Lower lobe of right lung (tissue), 2 donors: ENCODE measurements at places on chromosomes 16 and 17. TPM values are rescaled to one million over a fixed set of nuclear protein-coding genes. Genes with fewer than 3 reads are reported as not detected.
A peak's percentile ranks its signal among the peaks of the same experiment; 100 is the strongest.

ATXN1L gene
- total RNA-seq, result 29.7 TPM

C1QL1 gene
- total RNA-seq, result not detected

AGRP gene
- total RNA-seq, result 8.5 TPM

ANKRD40CL gene
- total RNA-seq, result not detected

FA2H gene
- total RNA-seq, result 2.5 TPM

PLCG2 gene
- 47.7 TPM for total RNA-seq

CFAP119 gene
- 11.1 TPM for total RNA-seq

WNT3 gene
- total RNA-seq, result 2.2 TPM

FAM171A2 gene
- total RNA-seq, result 1.2 TPM

CDH8 gene
- total RNA-seq, result 0.71 TPM

G6PC1 gene
- total RNA-seq, result not detected

QPRT gene
- total RNA-seq, result 11.0 TPM

DNA sequence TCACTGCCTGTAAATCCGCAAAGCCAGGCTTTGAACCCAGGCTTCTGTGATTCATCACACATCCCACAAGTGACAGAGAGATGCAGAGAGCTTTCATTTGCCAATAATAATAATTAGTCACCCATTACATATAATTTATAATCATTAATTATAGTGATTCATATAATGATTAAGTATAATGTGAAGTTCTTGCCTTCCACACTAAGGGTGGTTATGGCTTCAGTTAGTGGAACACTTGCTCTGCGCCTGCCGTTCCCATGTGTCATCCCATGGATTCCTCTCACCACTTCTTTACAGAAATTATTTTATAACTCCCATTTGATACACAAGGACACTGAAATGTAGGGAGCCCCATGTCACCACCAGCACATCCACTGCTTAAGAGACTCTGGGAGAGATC, 39.8 kb upstream of the XYLT1 start:
- DNase-seq, result no peak

DNA sequence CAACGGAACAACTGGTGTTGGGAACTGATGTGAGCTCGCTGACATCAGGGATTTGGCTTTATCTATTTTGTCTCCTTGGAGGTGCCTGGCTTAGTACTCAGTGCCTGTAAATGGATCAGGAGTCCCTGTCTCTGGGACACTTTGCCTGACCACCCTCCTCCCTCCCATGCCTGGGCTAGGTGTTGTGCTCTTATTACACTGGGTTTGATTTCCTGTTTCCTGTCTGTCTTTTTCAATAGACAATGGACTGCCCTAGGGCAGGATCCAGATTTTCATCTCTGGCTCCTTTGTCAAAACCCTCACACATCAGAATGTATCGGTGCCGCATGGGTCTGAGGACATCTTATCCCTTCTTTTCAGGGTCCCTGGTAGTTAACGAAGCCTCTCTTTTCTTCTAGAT, 223.6 kb upstream of the ASIC2 start:
- DNase-seq, result no peak

- DNase-seq, result no peak
Measured at GRCh38 chr17:65637786-65638185, 76.3 kb upstream of the AXIN2 start.

DNA sequence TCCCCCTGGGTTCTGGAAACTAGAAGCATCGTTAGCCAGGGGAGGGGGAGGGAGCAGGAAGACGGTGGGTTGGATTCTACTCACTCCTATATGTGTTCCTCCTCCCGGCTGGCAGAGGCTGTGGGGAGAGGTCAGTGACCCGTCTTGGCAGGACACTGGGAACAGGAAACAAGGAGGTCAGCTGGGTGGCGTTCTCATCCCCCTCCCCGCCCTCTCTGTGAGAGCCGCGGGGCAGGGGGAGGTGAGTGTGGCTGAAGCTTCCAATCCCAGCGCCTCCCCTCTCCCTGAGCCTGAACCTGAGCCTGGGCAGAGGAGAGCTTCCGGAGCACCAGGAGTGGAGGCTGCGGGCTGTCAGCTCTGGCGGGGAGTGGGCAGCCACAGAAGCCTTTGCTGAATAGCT, 12.5 kb downstream of the GPRC5C start:
- no peak for DNase-seq

DNA sequence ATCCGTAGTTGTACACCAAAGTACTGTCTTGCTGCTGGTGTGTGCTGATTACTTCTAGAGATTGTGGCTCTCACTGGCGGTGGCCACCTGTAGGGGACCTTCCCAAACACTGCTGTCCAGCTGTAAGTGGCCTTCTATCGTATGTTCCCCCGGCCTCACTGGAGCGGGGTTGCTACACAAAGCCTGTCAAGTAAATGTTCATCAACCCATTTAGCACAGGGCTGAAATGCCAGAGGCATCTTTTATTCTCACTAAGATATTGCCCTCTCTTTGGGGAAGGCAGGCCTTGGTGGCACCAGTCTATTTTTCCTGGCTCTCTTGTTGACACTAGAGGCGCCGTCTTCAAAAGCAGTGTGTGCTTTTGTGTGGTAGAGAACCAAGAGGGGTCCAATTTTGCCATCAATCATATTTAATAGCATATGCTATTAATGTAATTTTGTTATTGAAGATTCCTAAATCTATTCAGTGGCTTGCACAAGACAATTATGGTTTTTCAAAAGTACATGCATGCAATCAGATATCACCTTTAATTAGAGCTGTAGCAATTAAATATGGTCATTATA, 514.4 kb upstream of the SALL1 start:
- DNase-seq, result no peak

DNA sequence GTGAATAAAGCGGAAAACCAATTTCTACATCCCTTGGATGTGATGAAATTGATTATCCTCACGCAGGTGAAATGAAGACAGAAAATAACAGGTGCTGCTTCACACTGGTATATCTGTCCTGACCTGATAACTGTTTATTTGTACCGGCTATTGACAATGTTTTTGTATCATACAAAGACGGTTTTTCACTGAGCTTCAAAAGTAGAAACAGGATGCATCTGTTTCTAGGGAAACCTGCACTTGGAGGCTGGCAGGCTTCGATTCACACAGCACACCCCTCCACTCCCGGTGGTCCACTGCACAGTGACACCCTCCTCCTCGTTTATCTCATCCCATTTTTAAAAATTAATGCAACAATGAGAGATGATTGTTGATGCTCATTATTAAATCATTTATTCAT, 104.5 kb downstream of the CPPED1 start:
- DNase-seq, result no peak

- no peak for DNase-seq
Measured at GRCh38 chr16:74046524-74046923, 250.1 kb upstream of the PSMD7 start.

DNA sequence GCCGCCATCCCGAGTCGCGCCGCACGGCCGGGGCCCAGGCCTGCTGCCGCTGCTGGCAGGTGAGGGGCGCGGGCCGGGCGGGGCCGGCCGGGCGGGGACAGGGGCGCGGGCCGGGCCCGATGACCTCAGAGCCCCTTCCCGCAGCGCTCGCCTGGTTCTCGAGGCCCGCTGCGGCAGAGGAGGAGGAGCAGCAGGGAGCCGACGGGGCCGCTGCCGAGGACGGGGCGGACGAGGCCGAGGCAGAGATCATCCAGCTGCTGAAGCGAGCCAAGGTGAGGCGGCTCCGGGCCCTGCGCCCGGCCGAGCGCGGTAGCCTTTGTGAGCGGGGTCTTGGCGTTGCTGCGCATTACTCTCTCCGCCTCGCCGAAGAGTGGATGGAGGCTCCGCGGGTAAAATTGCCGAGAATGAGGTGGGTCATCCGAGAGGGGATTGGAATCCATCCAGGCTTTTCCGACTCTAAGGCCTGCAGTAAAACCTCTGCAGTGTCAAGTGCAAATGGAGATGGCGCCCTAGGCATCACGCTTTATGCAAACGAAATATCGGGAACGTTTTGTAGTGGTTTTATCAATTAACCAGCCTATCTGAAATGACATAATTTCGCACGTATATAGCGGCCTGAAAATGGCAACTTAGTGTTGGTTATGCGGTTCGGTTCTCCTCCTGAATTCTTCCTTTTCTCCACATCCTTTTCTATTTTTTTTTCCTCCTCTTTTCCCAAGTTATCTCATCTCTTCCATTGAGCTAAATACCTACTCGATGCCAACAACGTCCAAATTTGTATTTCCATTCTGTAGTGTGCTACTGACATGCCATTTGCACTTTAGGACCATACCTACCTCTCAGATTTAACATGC, 577 bp downstream of the TTC19 start:
- DNase-seq, result no peak

GRCh38 chr16:9412915-9413264, 321.4 kb downstream of the HAPSTR1 start:
- DNase-seq, result no peak

GRCh38 chr17:4598776-4599504, 14.6 kb downstream of the SMTNL2 start:
- DNase-seq, result no peak

- DNase-seq, result no peak
Measured at GRCh38 chr17:82449131-82449882, 1.2 kb downstream of the CYBC1 start.

DNA sequence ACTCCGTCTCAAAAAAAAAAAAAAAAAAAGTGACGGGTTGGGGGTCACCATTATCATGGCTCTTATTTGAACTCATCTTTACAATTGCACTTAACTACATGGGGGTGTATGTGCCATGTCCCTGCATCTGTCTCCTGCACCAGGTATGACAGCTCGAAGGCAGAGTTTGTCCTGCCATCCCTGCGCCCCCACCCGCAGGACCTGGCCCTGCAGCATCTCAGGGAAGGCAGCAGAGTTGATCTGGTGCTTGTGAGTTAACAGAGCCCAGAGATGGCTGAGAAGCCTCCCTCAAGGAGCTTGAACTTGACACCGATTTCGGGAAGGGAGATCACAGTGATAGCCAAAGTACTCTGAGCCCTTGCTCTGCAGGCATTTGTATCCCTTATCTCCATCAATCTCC, 44.8 kb downstream of the C16orf82 start:
- DNase-seq, result no peak

GRCh38 chr16:67666559-67667452, at the start of the genes C16orf86 and ENKD1:
Gene C16orf86 (plus strand): TSS chr16:67666814. CDS start chr16:67666971, 157 bp downstream.
Gene ENKD1 (minus strand): TSS chr16:67666750. CDS start chr16:67666442, 308 bp downstream.
- DNase-seq, result peak; percentile 92

DNA sequence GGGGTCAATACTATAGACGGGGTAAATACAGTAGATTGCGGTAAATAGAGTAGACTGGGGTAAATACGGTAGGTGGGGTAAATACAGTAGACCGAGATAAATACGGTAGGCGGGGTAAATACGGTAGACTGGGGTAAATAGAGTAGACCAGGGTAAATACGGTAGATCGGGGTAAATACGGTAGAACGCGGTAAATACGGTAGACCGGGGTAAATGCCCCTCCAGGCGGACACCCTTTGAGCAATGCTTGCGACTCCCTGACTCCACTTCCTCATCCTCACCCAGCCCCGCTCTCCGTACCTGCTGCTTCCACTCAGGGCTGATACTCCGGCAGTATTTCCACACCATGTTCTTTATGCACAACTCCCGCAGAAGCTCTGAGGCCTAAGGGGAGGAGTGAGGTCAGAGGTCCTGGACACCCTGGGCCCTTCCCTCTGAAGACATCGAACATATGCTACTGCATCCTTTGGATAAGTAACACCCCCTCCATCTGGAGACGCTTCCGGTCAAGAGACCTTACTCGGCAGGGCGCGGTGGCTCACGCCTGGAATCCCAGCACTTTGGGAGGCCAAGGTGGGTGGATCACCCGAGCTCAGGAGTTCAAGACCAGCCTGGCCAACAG, 13.3 kb upstream of the CRK start:
- DNase-seq, result no peak

GRCh38 chr17:41464682-41465081, 2.5 kb downstream of the KRT32 start:
- DNase-seq, result peak; percentile 67

DNA sequence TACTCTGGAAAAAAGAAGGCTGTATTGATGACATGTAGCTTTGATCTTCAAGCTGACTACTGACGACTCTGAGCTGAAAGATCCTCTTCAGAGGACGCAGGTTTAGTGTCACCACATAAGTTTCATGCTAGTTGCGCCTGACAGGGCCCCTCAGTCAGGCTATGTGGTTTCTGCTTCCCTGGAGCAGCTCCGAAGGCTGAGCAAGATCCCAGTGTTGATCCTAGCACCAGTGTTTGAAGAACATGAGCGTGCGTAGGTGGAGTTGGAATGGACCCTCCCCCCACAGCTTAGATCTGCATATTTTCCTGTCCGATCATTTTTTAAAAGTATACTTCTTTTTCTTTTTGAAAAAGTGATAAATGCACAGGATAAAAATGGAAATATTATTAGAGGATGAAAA, 17.3 kb downstream of the BANP start:
- no peak for DNase-seq

DNA sequence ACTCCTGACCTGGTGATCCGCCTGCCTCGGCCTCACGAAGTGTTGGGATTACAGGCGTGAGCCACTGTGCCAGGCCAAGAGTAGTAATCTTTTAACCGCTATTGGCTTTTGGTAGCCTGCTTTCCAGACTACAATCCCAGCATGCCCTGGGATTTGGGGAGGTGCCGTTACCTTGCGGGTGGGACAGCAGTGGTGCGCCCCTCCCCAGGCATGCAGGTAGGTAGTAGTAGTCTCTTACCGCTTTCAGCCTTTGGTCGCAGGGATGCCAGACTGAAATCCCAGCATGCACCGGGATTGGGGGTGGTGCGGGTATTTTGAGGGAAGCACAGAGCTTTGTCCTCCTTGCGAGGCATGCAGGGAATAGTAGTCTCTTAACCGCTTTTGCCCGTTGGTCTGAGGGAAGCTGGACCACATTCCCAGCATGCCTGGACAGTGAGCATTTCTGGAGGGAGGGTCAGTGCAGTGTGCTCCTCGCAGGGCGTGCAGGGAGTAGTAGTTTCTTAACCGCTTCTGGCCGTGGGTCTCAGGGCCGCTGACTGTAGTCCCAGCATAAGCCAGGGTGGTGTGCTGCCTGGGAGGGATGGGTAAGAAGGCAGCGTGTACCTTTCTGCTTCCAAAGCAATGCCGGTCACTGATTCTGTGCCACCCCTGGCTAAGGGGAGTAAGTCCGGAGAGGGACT, 1686.8 kb downstream of the TP53TG3F start:
- peak; percentile 24 for DNase-seq

DNA sequence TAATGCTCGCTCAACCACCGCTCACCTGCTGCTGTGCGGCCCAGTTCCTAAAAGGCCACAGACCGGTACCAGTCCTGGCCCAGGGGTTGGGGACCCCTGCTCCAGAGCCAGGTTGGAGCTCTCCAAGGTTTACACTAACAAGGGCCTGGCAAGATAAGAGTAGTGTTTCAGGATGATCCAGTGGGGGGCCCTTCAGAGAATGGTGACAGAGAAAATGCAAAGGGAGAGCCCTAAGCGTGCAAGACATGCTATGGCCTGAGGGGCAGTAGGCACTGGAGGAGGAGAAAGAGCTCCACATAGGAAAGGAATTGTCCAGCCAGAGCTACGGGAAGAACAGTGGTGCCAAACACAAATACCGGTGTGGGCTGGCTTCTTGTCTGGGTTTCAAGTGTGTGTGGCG, 233.4 kb downstream of the STX8 start:
- DNase-seq, result no peak

DNA sequence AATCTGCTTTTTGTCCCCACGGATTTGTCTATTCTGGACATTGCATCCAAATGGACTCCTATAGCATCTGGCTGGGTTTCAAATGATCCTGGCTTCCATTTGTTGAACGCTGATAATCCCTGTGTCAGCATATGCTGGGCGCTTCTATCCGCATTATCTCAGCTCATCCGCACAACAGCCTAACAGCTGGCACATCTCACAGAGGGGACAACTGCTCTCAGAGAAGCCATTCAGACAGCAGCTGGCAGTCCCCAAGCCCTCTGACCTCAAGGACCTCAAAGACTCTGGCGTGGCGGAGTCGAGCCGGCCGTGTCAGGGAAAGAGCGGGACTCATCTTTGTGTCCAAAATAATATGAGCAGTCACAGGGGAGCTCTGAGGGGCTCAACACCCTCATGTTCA, 82.3 kb downstream of the NT5M start:
- no peak for DNase-seq

GRCh38 chr16:72425571-72426341, 253.8 kb upstream of the PMFBP1 start:
- no peak for DNase-seq

GRCh38 chr16:56779906-56780305, 50.0 kb downstream of the NUP93 start:
- DNase-seq, result no peak
